Stimulated activated CD8-positive, alpha-beta memory T cell treated with anti-CD3 and anti-CD28 coated beads, Interleukin-15, amount 100 ng/mL, for 4 hours (primary cell): ENCODE measurements at places on chromosomes 13 and 19.

- no peak for DNase-seq
Measured at GRCh38 chr19:6639439-6639838, 30.5 kb downstream of the TNFSF14 start.

GRCh38 chr19:49301165-49301865 lies 23.7 kb downstream of the SLC6A16 start:
- peak; percentile 58 for DNase-seq

DNA sequence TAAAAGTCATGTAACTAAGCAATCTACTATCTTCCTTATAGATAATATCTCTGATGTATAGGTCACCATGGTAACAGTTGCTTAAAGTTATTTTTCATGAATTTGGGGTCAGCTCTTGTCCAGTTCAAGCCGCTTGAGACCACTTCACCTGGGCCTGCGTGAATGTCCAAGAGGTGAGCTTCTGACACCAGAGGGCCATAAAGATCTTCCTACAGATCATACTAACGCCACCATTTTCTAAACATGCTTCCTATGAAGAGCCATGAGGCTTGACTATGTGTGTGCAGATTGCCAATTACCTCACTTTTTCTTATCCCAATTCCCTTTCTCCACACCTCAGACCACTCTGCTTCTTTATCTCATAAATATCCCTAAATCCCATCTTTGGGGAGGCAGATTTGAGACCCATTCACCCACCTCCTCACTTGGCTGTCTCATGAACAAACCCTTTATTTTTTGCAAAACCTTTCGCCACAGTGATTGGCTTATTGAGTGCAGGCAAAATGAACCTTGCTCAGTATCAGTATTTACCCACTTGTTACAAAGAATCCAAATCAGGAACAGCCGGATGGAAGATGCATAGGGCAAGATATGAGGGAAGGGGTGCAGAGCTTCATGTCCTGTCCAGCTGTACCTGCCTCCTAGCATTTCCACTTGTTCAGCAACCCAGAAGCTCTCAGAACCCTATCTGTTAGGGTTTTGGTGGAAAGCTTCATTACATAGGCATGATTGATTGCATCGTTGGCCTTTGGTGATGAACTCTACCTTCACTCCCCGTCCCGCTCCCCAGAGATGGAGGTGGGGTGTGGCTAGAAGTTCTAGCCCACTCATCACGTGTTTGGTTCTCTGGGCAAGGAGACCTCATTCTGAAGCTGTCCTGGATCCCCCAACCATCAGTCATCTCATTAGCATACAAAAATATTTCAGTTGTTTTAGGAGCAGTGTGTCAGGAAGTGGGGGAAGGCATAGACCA lies 34.2 kb downstream of the FAM187B start:
- DNase-seq = no peak

DNA sequence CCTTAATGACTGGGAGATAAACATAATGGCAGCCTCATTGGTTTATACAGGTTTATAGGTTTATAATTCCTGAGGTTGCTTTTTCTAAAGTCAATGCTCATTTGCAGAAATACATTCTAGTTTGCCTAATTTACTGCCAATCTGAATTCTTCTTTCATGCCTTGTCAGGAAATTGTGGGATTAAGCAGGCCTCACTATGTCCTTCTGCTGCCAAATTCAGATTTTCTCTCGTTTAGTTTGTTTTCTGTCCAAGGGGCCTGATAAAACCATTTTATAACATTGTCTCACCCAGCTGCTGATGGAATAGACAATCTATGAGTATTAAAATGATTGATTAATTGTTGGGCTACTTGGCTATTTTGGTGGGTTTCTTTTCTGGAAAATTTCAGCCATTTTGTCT lies 42.4 kb upstream of the OBI1 start:
- DNase-seq = no peak

DNA sequence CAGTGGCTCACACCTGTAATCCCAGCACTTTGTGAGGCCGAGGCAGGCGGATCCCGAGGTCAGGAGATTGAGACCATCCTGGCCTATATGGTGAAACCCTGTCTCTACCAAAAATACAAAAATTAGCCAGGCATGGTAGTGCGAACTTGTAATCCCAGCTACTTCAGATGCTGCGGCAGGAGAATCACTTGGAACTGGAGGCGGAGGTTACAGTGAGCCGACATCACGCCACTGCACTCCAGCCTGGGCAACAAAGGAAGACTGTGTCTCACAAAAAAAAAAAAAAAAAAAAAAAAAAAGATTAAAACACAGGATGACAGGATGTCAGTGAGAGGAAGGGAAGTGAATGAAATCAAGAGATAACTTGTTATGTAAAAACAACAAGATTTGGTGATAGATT lies 1158.5 kb downstream of the PCDH9 start:
- no peak for DNase-seq
